ENCODE measurements at places on chromosomes 3 and 15.

DNA sequence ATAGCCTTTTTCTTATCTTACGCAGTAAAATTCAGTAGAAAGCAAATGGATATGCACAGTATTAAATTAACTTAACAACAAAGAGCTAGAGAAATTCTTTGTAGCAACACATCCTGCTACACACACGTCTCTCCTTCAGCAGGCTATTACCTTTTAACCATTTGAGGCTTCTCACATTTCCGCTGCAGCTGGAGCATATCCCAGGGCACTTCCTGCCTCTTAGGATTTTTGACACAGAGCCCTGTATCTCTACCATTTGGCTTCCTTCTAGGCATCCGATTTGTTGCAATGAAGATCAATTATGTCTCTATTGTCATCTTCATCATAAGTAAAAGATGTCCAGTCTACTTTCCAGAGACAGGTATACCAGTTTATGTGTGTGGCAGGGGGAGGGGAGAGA lies 292.4 kb upstream of the CBLB start:
- no peak for DNase-seq

- DNase-seq: no peak
Measured at GRCh38 chr3:146517684-146518435, 26.5 kb downstream of the PLSCR1 start.

GRCh38 chr15:25717127-25717456 lies 146.0 kb downstream of the ATP10A start:
- no peak for DNase-seq

GRCh38 chr3:173096994-173097785 lies 43.8 kb downstream of the SPATA16 start:
- DNase-seq: no peak

GRCh38 chr3:56980798-56981390 lies 79.6 kb upstream of the SPATA12 start:
- no peak for DNase-seq

DNA sequence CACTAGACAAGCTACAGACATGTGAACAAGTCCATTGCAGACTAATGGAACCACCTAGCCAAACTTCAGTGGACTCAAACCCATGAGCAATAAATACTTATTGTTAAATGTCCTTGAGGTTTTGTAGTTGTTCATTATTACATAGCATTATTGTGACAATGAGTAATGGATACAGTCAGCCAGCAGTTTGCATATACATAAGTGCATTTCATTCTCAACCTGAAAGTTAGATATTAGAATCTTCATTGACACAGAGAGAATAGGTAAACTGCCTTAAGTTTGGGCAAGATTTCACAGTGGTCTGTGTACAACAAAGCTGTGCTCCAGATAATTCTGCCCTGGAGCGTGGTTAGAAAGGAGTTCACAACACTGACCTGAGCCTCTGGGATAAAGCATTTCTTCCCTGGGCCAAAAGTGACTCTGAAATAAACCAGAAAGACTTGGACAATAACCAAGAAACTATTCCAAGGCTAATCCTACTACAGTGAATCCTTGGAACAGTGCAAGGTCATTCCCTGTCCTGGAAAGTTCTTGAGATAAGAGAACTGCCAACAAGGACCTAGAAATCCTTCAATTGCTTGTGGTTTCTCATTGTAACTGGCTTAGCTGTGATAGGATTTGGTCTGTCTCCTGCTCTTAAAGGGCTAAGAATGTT lies 225.5 kb upstream of the STT3B start:
- DNase-seq: no peak

DNA sequence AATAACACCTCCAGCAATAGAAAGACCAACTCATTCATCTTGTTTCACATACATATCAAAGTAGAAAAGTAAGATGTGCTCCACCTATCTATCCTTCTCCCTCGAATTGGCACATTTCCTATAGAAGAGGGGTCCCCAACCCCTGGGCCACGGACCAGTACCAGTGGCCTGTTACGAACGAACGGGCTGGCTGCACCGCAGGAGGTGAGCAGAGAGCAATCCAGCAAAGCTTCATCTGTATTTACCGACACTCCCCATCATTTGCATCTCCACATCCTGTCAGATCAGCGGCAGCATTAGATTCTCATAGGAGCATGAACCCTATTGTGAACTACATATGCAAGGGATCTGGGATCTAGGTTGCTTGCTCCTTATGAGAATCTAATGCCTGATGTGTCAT lies 95.0 kb upstream of the CGNL1 start:
- no peak for DNase-seq

DNA sequence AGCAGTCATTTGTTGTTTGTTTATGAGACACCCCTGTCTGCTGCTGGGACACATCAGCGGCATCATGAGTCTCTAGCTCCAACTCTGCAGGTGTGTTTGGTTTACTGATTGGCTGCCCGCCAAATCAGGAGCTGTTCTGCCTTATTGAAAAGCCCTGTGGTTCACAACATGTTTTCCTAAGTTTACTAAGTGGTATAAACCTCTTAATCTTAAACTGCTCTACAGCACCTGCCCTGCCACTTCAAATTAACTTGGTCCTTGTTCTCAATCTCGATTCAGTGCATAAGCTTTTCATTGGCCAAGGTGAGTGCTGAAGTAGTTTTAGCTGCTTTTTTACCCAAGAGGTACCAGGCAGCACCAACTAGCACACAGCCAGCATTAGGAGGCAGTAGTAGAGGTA lies 77.8 kb upstream of the WDR72 start:
- DNase-seq: no peak

- DNase-seq: no peak
Measured at GRCh38 chr3:119541547-119541946, 17.9 kb downstream of the CD80 start.

DNA sequence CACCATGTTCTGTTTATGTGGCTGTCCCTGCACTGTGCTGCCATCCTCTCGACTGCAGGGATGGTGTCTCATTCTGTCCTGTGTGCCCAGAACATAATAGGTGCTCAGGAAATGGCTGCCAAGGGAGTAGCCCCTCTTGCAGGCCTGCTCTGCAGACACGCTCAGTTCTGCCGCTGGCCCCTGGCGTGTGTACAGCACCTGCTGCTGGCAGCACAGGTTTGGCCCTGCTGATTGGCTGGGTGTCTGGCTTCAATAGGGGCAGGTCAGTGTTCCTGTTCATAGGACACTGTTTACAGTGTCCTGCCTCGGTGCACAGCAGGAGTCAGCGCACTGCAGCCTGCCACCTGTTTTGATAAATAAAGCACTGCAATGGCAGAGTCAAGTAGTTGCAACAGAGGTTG lies 146.9 kb downstream of the DNAJB8 start:
- no peak for DNase-seq

GRCh38 chr3:108004647-108005046 lies 86.2 kb downstream of the CD47 start:
- DNase-seq: no peak

GRCh38 chr3:177385186-177385585 lies 187.9 kb upstream of the TBL1XR1 start:
- DNase-seq: no peak

DNA sequence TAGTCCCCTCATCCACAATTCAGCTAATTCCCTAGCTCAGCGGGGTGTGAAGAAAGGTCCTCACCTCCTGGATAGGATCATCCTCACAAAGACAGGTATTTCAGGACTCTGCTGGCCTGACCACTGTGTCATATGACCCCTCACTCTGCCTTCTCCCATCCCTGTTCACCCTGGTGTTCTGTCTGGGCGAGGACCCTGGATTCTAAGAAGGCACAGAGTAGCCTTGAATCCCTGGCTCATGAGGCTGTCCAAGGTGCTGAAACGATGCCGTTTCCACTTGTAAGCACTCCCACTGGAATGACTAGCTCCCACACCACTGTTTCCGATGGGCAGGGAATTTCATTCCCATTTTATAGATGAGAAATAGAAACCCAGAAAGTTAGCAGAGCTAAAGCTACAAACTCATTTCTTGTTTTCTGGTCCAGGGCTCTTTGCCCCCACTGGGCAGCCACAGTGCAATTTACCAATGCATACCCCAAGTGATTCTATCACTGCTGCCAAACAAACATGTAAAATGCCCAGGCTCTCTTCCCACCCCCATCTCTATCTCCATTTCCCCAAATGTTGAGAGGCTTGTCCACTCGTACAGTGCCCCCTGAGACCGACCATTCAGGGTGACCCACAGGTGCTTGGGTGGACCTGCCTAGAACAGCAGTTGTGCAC lies 83.2 kb downstream of the RAB11A start:
- no peak for DNase-seq

DNA sequence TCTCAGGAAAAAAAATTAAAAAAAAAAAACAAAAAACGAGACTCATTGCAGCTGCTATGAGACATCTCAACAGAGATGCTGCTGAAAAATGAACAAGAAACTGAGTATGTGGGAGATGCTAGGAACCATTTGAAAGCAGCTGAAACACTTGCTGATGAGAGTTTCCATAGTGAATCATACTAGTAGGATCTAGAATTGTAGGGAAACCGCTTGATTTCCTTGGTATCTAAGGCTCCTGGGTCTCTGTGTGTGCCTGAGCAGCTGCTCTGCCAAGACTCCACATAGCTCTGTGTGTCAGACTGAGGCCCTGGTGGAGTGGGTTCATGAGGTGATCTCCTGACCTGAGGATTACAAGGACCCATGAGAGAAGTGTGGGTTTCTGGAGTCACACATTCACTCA lies 313.4 kb upstream of the NECTIN3 start:
- DNase-seq: no peak

DNA sequence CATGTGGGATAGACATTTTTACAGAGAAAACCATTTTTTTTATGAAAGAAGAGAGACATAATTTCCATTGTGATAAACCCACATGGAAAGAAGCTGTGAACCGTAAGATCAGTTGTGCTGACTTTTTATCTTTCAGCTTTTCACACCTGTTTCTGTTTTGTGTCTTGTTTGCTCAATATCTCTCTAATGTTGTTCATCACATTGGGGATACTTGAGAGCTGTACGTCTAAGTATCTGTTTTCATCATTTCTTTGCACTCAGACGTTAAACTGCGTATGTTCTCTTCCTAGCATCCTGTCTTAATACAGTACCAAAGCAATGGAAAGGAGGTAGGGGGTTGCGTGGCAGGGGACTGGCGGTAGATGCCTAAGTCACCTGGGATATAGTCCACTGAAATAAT lies 449.0 kb downstream of the NAALADL2 start:
- no peak for DNase-seq

DNA sequence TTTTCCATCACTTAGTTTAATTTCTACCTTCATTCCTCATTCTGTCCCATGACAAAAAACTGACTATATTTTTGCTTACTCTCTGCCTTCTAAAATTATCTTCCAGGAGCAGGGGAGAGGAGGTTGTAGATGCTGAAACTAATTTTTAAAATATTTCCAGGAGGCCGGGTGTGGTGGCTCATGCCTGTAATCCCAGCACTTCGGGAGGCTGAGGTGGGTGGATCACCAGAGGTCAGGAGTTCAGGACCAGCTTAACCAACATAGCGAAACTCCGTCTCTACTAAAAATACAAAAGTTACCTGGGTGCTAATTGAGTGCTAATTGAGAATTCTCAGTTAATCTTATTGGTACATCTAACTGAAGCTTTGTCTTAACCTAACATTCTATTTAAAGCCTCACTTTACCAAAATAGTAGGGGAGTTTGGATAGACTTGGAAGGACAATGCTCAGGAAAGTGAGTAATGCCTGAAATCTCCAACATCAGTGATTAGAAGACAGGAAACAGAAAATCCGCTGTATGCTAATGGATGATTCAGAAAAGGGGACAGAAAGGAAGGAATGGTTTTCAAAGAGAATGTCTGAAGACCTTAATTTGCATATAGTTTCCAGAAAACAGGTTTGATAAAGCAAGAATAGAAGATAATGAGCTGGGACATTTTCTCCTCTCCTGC lies 336.1 kb downstream of the GBE1 start:
- no peak for DNase-seq

- peak; percentile 100 for DNase-seq
Measured at GRCh38 chr3:188947401-188948280, 224.1 kb upstream of the TPRG1 start.

- DNase-seq: no peak
Measured at GRCh38 chr3:51681453-51681852, 10.4 kb downstream of the TEX264 start.

- no peak for DNase-seq
Measured at GRCh38 chr15:70387081-70387480, 289.4 kb upstream of the TLE3 start.

DNA sequence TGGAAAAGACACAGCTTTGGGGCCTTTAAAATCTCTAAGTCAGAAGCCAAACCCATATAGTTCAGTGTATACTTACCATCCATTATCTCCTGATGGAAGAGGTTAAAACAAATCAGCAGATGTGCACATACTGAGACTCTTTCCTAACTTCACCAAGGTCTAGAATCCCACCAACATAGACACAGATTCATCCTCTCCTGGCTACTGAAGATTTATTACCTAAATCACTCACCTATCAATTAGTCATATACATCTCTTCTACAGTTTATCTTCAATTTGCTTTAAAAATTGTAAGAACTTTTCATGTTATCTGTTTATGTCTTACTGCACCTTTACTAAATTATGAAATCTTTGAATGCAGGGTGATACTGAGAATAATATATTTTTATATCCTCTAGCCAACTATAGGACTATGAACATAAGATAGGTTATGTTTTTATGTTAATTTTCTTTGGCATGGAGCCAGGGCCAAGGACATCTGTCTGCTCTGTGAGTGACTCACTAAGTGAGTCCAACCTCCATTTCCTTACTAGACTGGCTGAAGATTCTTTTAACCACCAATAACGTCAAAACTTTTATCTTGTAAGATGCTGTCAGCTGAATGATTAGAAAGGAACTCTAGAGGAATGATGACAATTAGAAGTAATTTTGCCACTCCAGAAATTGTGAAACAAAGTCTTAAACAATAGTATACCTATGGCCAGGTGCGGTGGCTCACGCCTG lies 397.6 kb downstream of the FOXP1 start:
- DNase-seq: no peak

DNA sequence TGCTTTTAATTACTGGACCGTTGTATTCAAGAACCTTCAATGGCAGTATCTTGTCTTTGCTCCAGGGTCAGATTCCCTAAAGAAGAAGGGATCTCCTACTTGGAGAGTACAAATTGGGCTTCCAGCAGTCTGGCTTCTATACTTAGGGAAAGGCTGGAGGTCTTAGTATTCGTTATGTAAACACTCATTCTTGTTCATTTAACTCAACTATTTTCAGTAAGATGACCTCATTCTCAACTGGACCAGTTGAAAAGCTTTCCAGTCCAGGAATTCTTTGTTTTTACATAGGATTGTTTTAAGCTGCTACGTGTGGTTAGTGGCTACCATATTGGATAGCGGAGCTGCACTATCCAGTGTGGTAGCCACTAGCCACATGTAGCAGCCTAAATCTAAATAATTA lies 4.6 kb downstream of the SENP5 start:
- DNase-seq: no peak

GRCh38 chr3:73096169-73096568 lies 34.7 kb downstream of the EBLN2 start:
- DNase-seq: no peak

Measured in tibial nerve (tissue), 4 donors.